Sigmoid colon (tissue), 7 donors: ENCODE measurements at places on chromosomes 12 and 14.

- no peak for DNase-seq
Measured at GRCh38 chr14:62066304-62066703, 304.1 kb downstream of the SNAPC1 start.

GRCh38 chr12:62192903-62193250 lies 67.3 kb upstream of the USP15 start:
- DNase-seq, result no peak

DNA sequence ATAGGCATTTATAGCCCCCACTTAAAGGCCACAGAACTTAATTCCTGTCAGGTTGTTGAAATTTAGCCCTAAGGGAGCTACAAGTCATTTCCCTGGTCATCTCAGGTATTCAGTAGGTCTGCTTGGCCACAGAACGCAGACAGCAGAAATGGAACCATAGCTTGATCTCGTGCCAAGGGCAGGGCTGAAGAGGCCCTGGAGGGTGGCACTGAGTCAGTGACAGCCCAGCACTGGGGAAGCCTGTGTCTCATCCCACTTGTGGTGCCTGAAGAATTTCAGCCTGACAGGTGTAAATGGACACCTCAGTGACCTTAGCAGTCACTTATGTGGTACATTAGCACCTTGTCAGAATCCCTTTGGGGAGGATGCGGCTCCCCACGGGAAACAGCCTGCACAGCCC lies 6.6 kb downstream of the PRKAB1 start:
- no peak for DNase-seq

GRCh38 chr12:61781021-61781581 lies 479.1 kb upstream of the USP15 start:
- no peak for DNase-seq

DNA sequence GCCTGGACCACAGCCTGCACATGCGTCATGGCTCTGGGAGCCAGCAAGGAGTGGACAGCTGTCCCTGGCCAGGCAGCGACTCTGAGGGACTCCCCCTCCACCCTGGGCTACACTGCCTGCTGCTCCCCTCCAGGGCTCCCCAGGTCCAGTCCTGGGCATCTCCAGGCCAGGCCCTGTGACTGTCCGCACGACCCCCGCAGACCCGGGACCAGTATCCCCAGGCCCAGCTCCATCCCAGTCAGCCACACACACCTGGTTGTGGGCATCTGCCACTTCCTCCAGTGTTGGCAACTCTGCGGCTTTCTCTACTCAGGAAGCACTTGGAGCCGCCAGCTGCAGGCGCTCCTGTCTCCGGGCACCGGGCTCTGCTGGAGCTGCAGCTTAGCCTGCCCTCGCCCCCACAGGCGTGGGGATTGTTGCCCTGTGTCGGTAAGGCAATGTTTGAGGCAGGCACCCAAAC lies 2.4 kb downstream of the ULK1 start:
- no peak for DNase-seq

- DNase-seq, result no peak
Measured at GRCh38 chr12:93670104-93670503, 7.1 kb upstream of the CRADD start.

DNA sequence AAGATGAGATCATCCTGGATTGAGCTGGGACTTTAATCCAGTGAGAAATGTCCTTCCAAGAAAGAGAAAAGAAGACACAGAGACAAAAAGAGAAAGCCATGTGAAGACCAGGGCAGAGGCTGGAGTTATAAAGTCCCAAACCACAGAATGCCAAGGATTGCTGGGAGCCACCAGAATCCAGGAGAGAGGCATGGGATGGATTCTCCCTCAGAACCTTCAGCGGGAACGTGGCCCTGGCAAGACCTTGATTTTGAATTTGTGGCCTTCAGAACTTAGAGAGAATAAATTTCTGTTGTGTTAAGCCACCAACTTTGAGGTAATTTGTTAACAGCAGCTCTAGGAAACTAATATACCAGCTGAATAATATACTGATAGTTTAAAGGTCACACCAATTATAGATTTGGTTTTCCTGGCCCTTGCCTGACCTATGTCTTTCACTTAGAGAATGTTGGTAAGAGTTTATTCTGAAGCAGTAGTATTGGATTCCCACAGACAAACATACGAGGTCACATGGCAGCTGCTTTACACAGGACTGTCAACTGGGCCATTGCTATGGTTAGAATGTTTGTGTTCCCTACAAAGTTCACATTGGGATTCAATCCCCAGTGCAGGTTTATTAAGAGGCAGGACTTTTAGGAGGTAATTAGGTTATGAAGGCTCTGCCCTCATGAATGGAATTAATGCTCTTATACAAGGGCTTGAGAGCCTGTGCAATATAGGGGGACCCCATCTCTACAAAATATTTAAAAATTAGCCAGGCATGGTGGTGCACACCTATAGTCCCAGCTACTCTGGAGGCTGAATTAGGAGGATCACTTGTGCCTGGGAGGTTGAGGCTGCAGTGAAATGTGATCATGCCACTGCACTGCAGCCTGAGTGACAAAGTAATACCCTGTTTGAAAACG lies 156.5 kb upstream of the EEA1 start:
- DNase-seq, result no peak
